Mesendoderm (in vitro differentiated cells): ENCODE measurements at places on chromosomes 7 and 10.
A peak's percentile ranks its signal among the peaks of the same experiment; 100 is the strongest.

DNA sequence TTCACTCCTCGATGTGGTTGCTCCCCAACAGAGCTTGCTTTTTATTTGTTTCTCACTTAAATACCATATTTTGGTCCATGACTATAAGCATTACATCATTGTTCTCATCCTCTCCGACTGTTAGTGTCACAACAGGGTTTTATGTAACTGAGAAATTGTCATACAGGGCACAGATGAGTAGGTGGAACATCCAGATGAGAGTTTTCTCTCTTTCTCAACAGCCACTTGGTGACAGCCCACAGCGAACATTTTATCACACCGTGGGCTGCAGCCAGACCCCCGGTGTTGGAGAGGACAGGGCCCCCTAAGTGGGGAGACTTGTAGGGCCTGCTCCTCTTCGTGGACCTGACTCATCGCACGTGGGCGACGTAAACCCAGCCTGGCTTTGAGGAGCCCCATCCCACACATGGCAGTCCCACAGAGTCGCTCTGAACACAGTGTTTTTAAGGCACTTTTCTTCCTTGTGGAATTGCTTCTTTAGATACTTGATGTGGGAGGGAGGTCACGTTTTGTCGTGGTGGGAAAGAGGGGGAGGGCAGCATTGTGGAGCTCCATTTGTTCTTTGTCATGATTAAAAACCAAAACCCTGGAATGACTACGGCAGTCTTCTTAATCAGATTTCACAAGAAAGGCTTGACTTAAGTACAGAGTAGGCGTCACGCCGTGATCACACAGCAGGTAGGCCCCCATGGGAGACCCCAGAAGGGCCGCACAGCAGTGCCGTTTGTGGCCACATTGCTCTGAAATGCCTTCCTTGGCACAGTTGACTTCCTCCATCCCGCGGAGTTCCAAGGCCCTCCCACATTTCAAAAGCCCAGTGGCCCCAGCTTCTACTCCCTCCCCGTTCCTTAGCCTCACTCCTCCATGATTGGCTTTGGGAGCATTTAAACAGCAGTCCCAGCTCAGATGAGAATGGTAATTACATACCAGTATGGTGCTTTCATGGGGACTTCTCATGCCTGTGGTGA is 220.6 kb downstream of the CCDC3 start:
- no peak for DNase-seq
- H3K27me3 ChIP-seq, result no peaks in the 10 kb centered on the region
- no peak overlapping the region for H3K4me3 ChIP-seq
- H3K36me3 ChIP-seq, result no peaks in the 10 kb centered on the region
- no peaks in the 10 kb centered on the region for H3K4me1 ChIP-seq

GRCh38 chr10:86312701-86313270 is 53.8 kb downstream of the GRID1 start:
- no peaks in the 10 kb centered on the region for H3K36me3 ChIP-seq
- no peaks in the 10 kb centered on the region for H3K4me1 ChIP-seq
- no peak overlapping the region for H3K4me3 ChIP-seq
- peak; percentile 14 for DNase-seq

GRCh38 chr7:74320645-74321221 is 31.5 kb downstream of the CLIP2 start:
- no peaks in the 10 kb centered on the region for H3K27me3 ChIP-seq
- H3K27ac ChIP-seq, result no peak overlapping the region
- peak; percentile 18 for DNase-seq

GRCh38 chr7:80357530-80357929 is 154.3 kb downstream of the GNAT3 start:
- H3K27ac ChIP-seq, result no peak overlapping the region
- H3K27me3 ChIP-seq, result no peaks in the 10 kb centered on the region
- no peak for DNase-seq
- H3K36me3 ChIP-seq, result no peaks in the 10 kb centered on the region
- no peaks in the 10 kb centered on the region for H3K4me1 ChIP-seq

- no peaks in the 10 kb centered on the region for H3K27me3 ChIP-seq
These were observed 166.6 kb downstream of the ARHGAP21 start for GRCh38 chr10:24556750-24557742.

DNA sequence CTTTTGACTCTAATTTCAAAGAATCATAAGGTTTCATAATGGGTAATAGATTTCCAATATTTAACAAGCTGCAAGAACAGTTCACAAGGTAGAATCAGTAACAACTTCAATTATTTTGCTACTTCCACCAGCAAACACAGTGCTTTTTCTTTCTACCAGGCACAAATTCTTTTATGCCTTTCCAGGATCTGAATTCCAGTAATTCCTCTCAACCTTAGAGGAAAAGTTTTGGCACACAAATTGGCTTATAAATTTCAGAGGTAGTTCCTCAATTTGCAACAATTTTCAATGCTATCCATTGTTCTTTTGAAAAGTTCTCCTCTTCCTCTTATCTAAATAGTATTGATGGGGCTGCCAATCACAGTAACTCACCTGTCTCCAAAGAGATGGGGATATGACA is 665.4 kb upstream of the PHF14 start:
- H3K27ac ChIP-seq, result no peak overlapping the region
- no peaks in the 10 kb centered on the region for H3K4me1 ChIP-seq
- no peak for DNase-seq
- no peaks in the 10 kb centered on the region for H3K36me3 ChIP-seq
- H3K4me3 ChIP-seq, result no peak overlapping the region
- no peaks in the 10 kb centered on the region for H3K27me3 ChIP-seq

GRCh38 chr10:95896071-95896850 is 11.5 kb upstream of the CC2D2B start:
- H3K4me3 ChIP-seq, result no peak overlapping the region
- H3K27ac ChIP-seq, result no peak overlapping the region
- H3K36me3 ChIP-seq, result no peaks in the 10 kb centered on the region
